Neural crest cell (in vitro differentiated cells): ENCODE measurements at places on chromosomes 11 and 22.

- no peak for DNase-seq
These were observed 32.3 kb upstream of the CYP2D6 start for GRCh38 chr22:42162728-42163489.

- DNase-seq, result no peak
These were observed 271.5 kb upstream of the CCDC90B start for GRCh38 chr11:83557653-83558052.

DNA sequence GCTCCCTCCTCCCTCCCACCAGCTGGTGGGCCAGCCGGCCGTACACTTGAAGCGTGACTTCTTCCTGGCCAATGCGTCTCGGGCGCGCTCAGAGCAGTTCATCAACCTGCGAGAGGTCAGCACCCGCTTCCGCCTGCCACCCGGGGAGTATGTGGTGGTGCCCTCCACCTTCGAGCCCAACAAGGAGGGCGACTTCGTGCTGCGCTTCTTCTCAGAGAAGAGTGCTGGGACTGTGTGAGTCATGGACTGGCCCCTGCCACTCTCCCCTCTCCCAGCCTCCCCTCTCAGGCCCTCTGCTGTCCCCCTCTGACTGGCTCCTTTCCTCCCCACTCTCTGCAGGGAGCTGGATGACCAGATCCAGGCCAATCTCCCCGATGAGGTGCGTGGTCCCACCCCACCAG lies 24.7 kb downstream of the CAPN1 start:
- no peak for DNase-seq

DNA sequence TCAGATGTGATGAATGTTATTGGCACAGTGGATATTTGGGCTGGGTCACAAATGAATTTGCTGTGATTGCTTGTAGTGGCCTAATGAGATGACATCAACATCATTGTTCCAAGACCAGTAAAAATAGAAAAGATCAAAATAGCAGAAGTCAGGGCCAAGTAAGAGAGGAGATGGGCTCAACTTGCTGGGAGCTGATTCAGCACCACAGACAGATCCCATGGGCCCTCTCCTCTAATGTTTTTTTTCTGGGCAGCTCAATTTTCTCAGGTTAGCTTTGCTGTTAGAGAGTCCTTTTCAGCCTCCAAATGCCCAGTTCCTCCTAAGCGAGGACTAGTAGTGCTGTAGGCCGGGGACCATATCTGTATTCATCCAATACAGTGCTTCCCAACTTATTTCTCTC lies 86.0 kb upstream of the IZUMO1R start:
- no peak for DNase-seq
